Activated T-cell treated with anti-CD3 and anti-CD28 coated beads, Interleukin-2, amount 50 U/mL, for 72 hours (primary cell): ENCODE measurements at places on chromosomes 1 and 21. TPM values are rescaled to one million over a fixed set of nuclear protein-coding genes. Genes with fewer than 3 reads are reported as not detected.

DNA sequence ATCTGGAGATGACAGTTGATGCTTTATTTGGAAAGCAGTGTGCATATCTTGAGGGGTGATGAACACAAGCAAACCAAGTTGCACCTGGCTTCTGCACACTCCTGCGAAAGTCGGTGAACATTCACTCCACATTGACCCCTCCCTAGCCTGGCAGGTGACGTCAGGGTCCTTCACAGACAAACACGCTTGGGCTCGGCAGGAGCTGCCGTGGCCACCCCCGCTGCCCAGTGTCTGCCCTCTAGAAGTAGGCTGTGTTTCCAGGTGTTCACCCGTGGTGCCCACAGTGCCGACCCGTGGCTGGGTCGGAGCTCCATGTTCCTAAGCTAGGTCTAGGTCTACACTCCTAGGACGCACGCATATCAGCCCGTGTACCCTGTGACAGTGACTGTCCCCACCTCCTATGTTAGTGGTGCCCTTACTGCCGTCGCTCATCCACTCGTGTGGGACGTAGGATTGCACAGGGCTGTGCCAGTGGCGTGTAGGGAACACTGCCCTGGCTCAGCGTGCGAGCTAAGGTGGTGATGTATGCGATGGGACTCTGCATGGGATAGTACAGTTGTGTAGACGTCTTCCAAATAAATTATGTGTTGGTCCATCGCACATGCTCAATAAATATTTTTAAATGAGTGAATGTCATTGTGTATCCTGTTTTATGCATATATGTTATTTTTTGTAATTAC is 29.0 kb downstream of the PRMT2 start:
- no peaks in the 10 kb centered on the region for H3K27me3 ChIP-seq
- DNase-seq: no peak
- H3K36me3 ChIP-seq: peaks cover 2% of the 10 kb centered on the region
- H3K4me3 ChIP-seq: no peak overlapping the region
- no peak overlapping the region for H3K27ac ChIP-seq
- peaks cover 26% of the 10 kb centered on the region for H3K4me1 ChIP-seq

- DNase-seq: no peak
- no peaks in the 10 kb centered on the region for H3K36me3 ChIP-seq
- peaks cover 14% of the 10 kb centered on the region for H3K4me1 ChIP-seq
- H3K4me3 ChIP-seq: no peak overlapping the region
- H3K27me3 ChIP-seq: no peaks in the 10 kb centered on the region
These were observed 16.2 kb downstream of the OLFML2B start for GRCh38 chr1:162007466-162007865.

DNA sequence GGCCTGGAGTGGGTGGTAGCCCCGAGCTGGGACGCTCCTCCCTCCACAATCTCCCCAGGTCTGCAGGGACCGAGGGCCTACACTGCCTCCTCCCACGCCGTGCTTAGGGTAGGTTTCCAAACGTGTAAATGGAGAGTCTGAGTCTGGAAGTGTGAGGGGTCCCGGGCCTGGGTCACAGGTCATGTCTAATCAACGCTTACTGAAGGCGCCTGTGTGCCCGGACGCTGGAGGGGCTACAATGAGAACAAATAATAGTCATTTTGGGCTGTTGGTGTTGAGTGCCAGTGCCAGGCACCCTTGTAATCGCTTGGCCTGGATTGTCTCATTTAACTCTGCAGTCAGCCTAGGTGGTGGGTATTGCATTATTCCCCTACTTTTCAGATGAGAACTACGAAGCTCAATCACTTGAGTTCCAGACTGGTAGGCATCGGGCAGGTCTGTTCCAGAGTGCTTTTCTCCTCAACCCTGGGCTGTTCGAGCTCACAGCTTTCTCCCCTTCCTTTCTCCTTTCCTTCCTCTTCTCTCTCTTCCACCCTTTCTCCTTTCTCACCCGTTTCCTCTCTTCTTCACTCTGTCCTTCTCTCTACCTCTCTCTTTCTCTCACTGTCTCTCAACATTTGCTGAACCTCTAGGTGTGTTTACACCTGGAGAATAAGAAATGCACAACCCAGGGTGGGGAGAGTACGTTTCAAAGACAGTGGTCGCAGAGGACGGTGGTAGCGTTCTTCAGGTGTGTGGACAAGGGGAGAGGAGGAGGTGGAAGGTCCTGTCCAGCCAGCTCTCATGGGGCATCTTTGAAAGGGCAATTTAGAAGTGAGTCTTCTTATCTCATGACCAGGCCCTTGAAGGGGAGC is 883 bp downstream of the SLC66A1 start:
- DNase-seq: no peak
- H3K36me3 ChIP-seq: no peaks in the 10 kb centered on the region
- H3K27ac ChIP-seq: peak overlapping the region; percentile 56
- H3K4me1 ChIP-seq: peaks cover 54% of the 10 kb centered on the region
- H3K4me3 ChIP-seq: peak overlapping the region; percentile 86

DNA sequence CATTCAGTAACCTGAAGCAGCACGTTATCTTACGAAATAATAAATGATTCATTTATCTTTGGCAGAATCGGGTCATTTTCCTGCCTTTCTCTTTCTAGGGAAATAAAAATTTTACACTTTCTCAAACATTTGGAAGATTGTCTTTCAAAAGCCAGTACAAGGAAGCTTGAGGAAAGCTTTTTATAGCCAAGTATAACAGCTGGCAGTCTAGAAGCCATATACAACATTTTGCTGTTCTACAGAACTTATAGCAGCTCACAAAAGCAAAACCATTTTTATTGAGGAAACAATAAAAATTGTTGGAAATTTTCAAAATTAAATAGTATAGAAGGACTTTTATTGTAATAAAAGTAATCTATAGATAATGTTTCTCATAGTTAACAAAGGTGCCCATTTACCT is 448.6 kb downstream of the SMYD3 start:
- H3K27me3 ChIP-seq: no peaks in the 10 kb centered on the region
- no peaks in the 10 kb centered on the region for H3K4me1 ChIP-seq
- H3K27ac ChIP-seq: no peak overlapping the region
- no peak for DNase-seq

DNA sequence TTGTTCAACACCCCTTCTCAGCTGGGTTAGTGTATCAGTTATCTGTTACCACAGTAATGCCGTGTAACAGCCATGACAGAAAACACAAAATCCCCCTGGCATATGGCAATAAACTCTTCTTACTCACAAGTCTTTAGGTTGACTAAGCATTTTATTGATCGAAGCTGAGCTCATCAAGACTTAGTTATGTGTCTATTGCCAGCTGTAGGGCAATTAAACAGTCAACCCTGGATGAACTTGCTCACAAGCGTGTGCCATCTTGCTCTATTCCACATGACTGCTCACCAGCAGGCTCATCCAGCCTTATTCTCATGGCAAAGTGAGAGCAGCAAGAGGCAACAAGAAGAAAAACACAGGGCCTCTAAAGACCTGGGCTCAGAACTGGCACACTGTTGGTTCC is 333.8 kb upstream of the PTBP2 start:
- no peak overlapping the region for H3K4me3 ChIP-seq
- H3K27ac ChIP-seq: no peak overlapping the region
- no peaks in the 10 kb centered on the region for H3K36me3 ChIP-seq
- H3K4me1 ChIP-seq: no peaks in the 10 kb centered on the region

DNA sequence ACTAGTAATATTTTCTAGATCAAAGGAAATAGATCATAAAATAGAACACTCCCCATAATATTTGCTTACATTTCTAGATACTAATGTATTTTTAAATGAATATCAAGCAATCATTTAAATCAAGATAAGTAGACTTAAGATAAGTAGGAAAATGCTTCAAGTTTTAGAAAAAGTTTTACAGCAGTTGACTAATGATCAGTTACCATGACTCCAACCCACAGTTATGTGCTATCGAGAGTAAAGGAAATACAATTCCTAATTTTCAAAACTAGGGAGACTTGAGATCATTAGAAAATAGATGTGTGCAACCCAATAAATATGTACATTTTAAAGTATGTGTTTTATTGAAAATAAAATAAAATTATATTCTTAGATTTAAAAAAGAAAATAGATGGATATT is 95.0 kb downstream of the DENND1B start:
- H3K4me3 ChIP-seq: no peak overlapping the region
- no peaks in the 10 kb centered on the region for H3K27me3 ChIP-seq
- no peak for DNase-seq
- no peaks in the 10 kb centered on the region for H3K36me3 ChIP-seq
- H3K27ac ChIP-seq: no peak overlapping the region

GRCh38 chr1:17658837-17659236 is 96.3 kb upstream of the ACTL8 start:
- H3K27me3 ChIP-seq: no peaks in the 10 kb centered on the region
- no peak for DNase-seq
- H3K4me3 ChIP-seq: no peak overlapping the region

GRCh38 chr1:193763266-193763665 is 576.9 kb upstream of the B3GALT2 start:
- H3K4me1 ChIP-seq: no peaks in the 10 kb centered on the region
- no peaks in the 10 kb centered on the region for H3K36me3 ChIP-seq
- H3K4me3 ChIP-seq: no peak overlapping the region
- no peak for DNase-seq

GRCh38 chr1:79646880-79647279 is 640.4 kb upstream of the ADGRL4 start:
- H3K36me3 ChIP-seq: peaks cover 3% of the 10 kb centered on the region
- no peak for DNase-seq
- no peaks in the 10 kb centered on the region for H3K27me3 ChIP-seq
- H3K4me1 ChIP-seq: no peaks in the 10 kb centered on the region

GRCh38 chr1:24643363-24644099 is 429 bp downstream of the SRRM1 start:
- DNase-seq: peak; percentile 64
- no peaks in the 10 kb centered on the region for H3K27me3 ChIP-seq
- peaks cover 11% of the 10 kb centered on the region for H3K36me3 ChIP-seq

DNA sequence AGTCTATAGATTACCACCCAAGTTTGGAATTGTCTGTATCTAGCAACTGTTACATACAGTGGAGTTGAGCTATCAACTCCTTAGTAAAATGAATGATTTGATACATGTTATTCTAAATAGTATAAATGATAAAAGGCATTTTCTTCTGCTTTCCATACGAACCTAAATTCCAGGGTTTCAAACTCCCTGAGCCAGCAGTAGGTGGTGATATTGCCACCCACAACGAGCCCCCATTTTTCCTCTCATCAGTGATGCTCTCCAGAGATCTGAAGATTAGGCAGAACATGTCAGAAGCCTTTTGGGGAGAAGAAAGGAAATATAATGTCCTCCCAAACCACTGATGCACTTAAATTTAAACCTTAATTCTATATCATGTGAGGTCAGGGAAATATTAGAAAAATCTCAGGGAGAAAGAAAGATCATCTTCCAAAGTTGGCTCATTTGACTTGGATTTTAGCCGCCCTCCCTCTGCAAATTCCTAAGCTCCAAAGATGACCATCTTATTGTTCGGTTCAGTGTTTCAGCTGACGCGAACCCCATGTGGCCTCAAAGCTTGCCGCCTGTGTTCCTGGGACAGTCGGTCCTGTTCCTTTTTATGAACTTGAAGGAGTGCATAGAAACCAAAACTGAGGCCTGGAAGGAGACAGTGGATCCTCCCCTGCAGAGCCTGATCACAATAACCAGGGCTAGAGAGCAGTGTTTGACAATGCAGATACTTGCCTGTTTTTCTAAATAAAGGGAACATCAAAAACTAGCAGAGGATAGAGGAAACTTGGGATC is 2.3 kb downstream of the EVA1C start:
- peaks cover 33% of the 10 kb centered on the region for H3K4me1 ChIP-seq
- H3K4me3 ChIP-seq: no peak overlapping the region
- no peak for DNase-seq
- H3K36me3 ChIP-seq: peaks cover 2% of the 10 kb centered on the region

DNA sequence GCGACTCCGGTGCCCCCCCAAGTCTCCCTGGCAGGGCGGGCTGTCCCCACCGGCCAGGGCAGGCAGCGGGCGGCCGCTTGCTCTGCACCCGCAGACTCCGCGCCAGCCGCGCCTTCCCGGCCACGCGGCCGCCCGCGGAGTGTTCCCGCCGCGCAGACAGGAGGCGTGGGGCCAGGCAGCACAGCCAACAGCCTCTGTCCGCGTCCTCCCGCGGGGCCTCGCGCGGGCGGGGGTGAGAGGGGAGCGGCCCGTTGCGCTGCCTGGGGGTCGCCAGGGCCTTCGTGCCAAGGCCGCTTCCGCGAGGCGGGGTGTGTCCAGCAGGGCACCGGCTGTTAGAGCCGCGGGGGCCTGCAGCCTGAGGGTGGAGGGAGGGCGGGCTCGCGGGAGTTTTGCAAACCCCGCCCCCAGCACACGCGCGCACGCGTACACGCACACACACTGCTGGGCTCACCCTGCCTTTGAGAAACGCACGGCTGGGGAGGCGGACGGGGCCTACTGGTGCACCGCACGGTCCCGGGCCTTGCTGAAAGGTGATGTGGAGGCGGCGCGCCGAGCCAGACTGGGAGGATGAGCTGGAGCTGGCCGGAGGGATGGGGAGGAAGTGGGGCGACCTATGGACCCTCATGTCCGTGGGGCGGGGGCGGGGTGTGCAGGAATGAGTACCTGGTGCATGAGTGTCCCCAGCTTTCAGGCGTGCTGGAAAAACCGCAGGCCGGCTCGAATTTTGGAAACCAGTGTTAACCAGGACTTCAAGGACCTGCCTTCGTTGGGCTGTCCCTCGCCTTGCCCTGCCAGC is 41.5 kb downstream of the KIAA1614 start:
- peaks cover 5% of the 10 kb centered on the region for H3K36me3 ChIP-seq
- H3K27ac ChIP-seq: no peak overlapping the region
- peak; percentile 63 for DNase-seq
- H3K4me1 ChIP-seq: no peaks in the 10 kb centered on the region

DNA sequence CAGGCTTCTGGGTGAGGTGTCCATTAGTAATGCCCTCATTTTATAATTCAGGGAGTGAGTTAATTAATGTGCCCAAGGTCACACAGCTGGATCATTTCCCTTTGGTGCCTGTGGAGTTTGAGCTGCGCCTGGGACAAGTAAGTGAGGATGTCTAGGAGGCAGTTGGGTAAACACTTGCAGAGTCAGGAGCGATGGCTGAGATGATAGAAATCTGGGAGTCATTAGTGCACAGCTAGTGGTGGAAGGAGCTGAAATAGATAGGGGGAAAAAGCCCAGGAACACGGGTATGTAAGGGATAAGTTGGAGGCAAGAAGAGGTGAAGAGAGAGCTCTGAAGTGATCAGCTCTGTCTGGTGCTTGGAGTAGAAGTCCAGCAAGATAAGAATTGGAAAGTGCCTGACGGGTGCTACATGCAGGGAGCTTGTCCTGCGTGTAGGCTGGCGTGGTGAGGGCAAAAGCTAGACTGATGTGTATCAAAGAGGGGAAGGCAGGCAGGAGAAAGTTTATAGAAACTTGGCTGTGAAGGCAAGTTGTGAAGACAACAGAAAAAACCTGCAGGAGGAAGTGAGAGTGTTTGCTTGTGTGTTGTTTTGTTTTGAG is 1.7 kb upstream of the SCAF4 start:
- H3K4me3 ChIP-seq: no peak overlapping the region
- H3K4me1 ChIP-seq: no peaks in the 10 kb centered on the region
- H3K27me3 ChIP-seq: no peaks in the 10 kb centered on the region
- no peaks in the 10 kb centered on the region for H3K36me3 ChIP-seq
- no peak for DNase-seq

Gene LRRN2
- total RNA-seq: not detected

Gene IGSF5
- total RNA-seq: not detected

Gene ATP1A4
- not detected for total RNA-seq

Gene IRF2BP2
- 283 TPM for total RNA-seq
